ENCODE measurements at places on chromosomes 12 and 14.

DNA sequence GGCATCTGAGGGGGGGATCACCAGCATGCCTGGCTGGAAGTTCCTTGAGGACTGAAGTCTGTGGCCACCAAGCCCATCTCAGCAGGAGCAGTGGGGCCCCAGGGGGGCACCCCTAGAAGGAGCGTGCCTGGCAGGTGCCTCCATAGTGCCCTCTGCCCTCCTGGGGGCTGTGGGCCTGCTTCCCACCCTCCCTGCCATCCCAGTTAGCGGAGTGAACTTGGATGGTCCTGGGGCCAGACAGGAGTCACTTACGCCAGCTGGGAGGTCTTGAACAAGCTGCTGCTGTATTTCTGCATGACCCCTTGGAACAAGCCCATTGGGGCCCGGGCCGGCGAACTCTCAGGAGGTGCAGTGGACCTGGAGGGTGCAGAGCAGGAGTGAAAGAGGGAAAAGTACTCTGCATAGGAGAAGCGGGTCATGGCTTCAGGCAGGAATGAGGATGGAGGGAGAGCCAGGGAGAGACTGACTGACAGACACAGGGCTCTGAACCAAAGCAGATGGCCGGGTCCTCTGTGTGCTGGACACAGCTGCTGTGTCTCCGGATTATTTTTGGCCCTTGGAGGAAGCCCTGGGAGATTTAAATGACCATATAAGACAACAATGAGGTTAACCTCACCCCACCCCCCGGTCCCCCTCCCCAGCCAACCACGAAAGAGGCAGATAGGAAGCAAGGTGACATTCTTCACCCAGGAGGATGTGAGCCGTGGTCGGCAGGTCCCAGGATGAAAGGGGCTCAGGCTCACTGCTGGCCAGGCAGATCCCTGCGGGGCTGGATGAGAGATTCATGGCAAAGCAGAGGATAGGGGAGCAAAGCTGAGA lies 19.6 kb downstream of the ASB2 start:
- no peaks in the 10 kb centered on the region for H3K27me3 ChIP-seq
- H3K4me1 ChIP-seq, result peaks cover 61% of the 10 kb centered on the region
- H3K4me3 ChIP-seq, result peak overlapping the region; percentile 30
- H3K27ac ChIP-seq, result peak overlapping the region; percentile 95
- H3K36me3 ChIP-seq, result peaks cover 6% of the 10 kb centered on the region
- peak; percentile 85 for DNase-seq

GRCh38 chr14:90276646-90277367 lies 20.5 kb downstream of the PSMC1 start:
- peaks cover 22% of the 10 kb centered on the region for H3K36me3 ChIP-seq
- no peak overlapping the region for H3K4me3 ChIP-seq
- no peaks in the 10 kb centered on the region for H3K4me1 ChIP-seq
- H3K27ac ChIP-seq, result no peak overlapping the region
- H3K27me3 ChIP-seq, result no peaks in the 10 kb centered on the region
- DNase-seq, result no peak

GRCh38 chr12:43104494-43104893 lies 447.5 kb downstream of the ADAMTS20 start:
- no peak overlapping the region for H3K4me3 ChIP-seq
- peak; percentile 82 for DNase-seq
- H3K4me1 ChIP-seq, result peaks cover 42% of the 10 kb centered on the region
- peak overlapping the region; percentile 63 for H3K27ac ChIP-seq

GRCh38 chr12:20212658-20213555 lies 155.4 kb upstream of the PDE3A start:
- DNase-seq, result peak; percentile 100
- H3K4me3 ChIP-seq, result no peak overlapping the region
- H3K27ac ChIP-seq, result no peak overlapping the region

DNA sequence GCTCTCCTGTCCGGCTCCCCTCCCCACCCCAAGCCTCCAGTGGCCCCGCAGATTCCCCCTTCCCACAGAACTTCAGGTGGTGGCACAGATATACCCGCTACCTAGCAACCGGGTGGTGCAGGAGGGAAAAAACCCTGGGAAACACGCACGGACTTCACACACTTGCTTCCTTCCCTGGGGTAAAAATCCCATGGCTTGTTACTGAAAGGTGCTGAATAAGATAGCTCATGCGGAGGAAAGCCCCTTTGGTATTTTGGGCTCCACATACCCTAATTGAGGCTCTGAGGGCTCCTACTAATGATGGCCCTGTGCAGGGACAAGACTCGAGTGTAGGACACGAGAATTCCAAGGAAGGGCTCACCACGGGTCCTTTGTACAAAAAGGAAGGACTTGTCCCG lies 869 bp upstream of the RIMBP2 start:
- no peak overlapping the region for H3K27ac ChIP-seq
- H3K36me3 ChIP-seq, result no peaks in the 10 kb centered on the region
- peaks cover 37% of the 10 kb centered on the region for H3K27me3 ChIP-seq
- peaks cover 6% of the 10 kb centered on the region for H3K4me1 ChIP-seq

DNA sequence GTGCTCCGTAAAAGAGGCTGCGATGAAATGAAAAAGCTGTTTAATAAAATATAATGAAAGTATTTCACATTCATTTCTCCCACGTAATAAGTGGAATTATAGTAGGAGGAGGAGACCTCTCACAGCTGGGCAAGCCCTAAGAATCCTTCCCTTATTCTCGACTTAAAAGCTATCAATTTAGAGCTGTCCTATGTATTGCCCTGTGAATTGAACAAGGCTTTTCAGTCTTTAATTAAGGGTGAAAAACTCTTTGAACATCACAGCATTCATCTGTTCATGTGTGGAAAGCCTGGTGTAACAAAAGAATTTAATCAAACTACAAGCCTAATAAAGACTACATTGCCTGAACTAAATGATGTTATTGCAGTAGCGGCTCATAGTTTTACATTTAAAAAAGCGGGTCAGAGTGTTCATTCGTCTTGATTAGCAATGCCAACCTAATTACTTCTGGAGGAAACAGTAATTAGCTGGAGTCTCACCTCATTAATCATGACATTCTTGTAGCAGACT lies 142.0 kb downstream of the ETNK1 start:
- no peak overlapping the region for H3K27ac ChIP-seq
- H3K27me3 ChIP-seq, result no peaks in the 10 kb centered on the region
- no peak overlapping the region for H3K4me3 ChIP-seq

DNA sequence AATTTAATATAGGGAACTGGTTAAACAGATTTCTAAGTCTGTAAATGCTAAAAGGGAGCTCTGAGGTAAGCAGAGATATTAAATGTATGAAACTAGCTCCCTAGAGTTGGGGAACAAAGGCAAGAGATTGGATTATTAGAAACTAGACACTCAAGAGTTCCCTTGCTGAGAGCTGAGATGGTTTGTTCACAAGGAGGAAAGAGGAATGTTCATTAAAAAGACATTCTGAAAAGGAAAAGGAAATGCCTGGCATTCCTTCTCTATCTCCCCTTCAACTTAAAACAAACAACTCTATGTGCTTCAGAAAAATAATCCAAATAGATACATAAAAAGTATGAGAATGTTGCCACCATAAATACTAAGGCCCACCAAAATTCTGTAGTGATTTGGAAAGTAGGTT lies 73.7 kb downstream of the GALNT4 start:
- peak overlapping the region; percentile 89 for H3K27ac ChIP-seq
- H3K4me1 ChIP-seq, result peaks cover 41% of the 10 kb centered on the region
- peak; percentile 89 for DNase-seq
- H3K27me3 ChIP-seq, result no peaks in the 10 kb centered on the region

DNA sequence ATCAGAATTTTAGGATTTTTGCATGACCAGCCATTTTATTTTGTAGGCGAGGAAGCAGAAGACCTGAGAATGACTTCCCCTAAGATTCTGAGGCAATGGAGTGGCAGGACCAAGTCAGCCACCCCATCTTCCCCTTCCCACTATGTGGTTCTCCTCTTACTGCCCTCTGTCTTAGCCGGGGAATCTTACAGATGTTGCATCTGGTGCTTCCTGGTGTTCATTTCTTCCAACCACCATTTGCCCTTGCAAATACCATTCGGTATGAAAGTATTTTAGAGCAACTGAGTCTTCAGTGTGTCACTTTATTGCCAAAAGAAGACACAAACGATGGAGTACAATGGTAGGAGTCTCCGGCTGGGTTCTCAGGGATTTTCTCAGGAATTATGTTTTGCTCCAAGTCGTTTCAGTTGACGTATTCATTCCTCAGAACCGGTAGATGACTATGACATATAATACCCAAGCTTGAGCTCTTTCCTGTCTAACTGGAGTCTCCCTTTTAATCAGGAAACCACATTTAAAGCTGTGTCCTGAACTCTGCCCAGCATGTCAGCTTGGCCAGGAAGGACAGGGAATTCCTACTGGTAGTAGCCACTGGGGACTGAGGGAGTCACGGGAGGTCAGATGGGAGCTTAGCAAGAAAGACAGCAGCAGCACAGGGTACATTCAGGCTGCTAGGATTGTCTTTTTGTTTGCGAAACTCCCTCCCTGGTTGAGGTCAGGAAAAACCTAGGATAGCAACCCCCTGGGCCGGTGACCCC lies 87.0 kb downstream of the SAMD4A start:
- no peak overlapping the region for H3K4me3 ChIP-seq
- peak overlapping the region; percentile 62 for H3K27ac ChIP-seq
- no peaks in the 10 kb centered on the region for H3K27me3 ChIP-seq
- peaks cover 25% of the 10 kb centered on the region for H3K4me1 ChIP-seq

GRCh38 chr12:12877153-12877768 lies 14.1 kb upstream of the GPRC5A start:
- H3K27me3 ChIP-seq, result no peaks in the 10 kb centered on the region
- no peak overlapping the region for H3K4me3 ChIP-seq
- no peak for DNase-seq
- peaks cover 7% of the 10 kb centered on the region for H3K4me1 ChIP-seq

DNA sequence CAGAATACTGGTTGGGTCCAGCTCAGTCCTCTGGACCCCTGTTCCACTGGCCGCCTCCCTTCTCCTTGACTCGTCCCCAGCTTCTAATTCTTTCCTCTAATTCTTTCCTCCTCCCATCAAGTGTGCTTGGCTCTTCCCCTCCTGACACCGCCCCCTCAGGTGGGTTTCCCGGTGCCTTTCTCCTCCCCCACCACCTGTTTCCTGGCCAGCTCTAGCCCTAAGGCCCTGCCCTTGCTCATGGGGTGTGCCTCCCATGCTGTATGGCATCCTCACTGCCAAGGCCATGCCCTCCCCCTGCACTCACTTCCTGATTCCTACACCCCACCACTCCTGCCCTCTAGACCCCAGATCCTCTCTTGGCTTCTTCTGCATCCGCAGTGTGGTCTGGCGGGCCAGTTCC lies 12.1 kb upstream of the EML1 start:
- no peak overlapping the region for H3K4me3 ChIP-seq
- H3K36me3 ChIP-seq, result no peaks in the 10 kb centered on the region
- no peak for DNase-seq
- H3K4me1 ChIP-seq, result no peaks in the 10 kb centered on the region
- H3K27ac ChIP-seq, result no peak overlapping the region
- H3K27me3 ChIP-seq, result peaks cover 68% of the 10 kb centered on the region

- no peak overlapping the region for H3K4me3 ChIP-seq
- H3K4me1 ChIP-seq, result no peaks in the 10 kb centered on the region
- H3K27me3 ChIP-seq, result no peaks in the 10 kb centered on the region
- H3K36me3 ChIP-seq, result no peaks in the 10 kb centered on the region
These were observed 7.9 kb downstream of the C14orf132 start for GRCh38 chr14:96047101-96047500.

GRCh38 chr14:44040561-44040960 lies 466.5 kb downstream of the FSCB start:
- no peak overlapping the region for H3K4me3 ChIP-seq
- H3K36me3 ChIP-seq, result no peaks in the 10 kb centered on the region
- no peak overlapping the region for H3K27ac ChIP-seq
- no peaks in the 10 kb centered on the region for H3K27me3 ChIP-seq
- no peaks in the 10 kb centered on the region for H3K4me1 ChIP-seq

DNA sequence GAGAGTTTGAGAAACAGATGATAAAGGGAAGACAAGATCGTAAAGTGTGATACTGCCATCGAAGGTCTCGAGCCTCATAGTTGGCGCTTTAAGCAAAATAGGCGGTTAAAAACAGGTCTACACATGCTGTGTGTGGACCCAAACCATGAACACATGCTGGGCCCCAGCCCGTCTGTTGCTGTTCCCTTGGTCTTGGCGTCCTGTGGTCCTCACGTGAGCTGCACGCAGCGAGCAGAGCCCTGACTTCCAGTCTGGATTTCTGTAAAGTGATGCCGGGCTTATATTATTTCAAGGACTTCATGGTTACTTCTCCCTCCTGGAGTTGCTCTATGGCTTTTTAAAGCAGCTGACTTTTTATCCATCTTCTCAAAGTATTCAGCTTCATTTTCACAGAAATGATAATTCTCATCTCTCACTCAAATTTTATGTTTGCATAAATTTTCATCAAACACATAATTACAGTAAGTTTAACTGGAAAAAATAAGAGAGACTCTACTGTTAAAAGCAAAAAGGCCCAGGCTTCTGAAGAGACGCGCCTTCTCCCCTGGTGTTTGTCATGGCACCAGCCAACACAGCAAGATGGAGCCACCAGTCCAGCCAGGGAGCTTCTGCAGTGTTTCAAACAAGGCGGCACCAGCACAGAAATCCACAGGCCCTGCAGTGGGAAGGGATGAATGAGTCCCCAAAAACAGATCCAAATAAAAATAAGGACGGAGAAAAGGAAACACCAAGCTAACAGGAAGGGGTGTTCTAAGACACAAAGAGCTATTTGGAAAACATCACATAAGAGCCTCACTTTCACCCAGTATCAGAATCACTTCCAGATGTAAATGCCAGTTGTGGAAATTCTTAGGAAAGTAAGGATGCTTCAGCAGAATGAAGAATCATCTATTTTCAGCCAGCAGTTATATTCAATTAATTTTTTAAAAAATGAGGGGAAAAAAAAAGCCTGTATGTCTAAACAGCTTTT lies 24.9 kb downstream of the SFSWAP start:
- peaks cover 34% of the 10 kb centered on the region for H3K36me3 ChIP-seq
- no peaks in the 10 kb centered on the region for H3K4me1 ChIP-seq
- no peaks in the 10 kb centered on the region for H3K27me3 ChIP-seq
- no peak for DNase-seq
- no peak overlapping the region for H3K4me3 ChIP-seq
- H3K27ac ChIP-seq, result no peak overlapping the region

DNA sequence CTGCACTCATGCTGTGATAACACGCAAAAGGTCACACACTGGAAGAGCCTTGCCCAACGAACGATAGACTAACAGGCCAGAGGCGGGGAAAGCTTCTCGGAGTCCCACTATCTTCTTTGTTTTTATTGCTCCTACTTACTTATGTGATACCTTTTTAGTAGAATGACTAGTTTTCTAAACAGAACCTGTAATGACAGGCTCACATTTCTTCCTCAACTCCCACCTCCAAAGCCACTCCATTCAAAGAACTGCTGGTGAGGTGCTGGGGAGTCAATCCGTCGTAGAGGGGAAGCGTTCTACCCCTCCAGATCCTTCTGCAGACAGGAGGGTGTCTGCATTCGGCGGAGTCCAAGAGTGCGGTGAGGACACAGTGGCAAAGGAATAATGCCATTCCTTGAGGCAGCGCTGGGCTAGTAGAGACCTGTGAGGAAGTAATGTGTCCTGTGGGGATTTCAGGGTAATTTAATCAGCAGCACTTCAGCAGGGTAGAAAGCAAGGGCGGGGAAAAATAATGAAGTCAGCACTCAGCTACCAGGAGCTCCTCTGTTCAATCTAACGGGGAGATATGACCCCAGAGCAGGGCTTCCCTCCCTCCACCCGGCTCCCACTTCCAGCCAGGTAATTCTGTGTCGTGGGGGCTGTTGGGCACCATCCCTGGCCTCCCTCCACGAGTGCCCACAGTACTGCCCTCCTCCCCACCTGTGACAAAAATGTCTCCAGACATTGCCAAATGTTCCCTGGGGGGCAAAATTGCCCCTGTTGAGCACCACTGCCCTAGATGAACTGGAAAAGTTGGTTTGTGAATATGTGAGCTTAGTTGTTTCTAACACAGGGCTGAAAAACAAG lies 25.2 kb downstream of the SPRING1 start:
- H3K4me1 ChIP-seq, result no peaks in the 10 kb centered on the region
- no peak overlapping the region for H3K4me3 ChIP-seq
- H3K27ac ChIP-seq, result no peak overlapping the region
- H3K36me3 ChIP-seq, result peaks cover 4% of the 10 kb centered on the region
